ENCODE measurements at places on chromosomes 3 and 15. TPM values are rescaled to one million over a fixed set of nuclear protein-coding genes. Genes with fewer than 3 reads are reported as not detected.

The CFAP92 gene
- total RNA-seq = not detected

The HTR3E gene
- not detected for total RNA-seq

The FANCD2OS gene
- not detected for total RNA-seq

The SCG5 gene
- total RNA-seq = 58.6 TPM

The LXN gene
- 82.9 TPM for total RNA-seq

The OSTN gene
- total RNA-seq = not detected

The ABHD14A gene
- 44.9 TPM for total RNA-seq

The SNTN gene
- not detected for total RNA-seq

The SPATA12 gene
- 0.13 TPM for total RNA-seq

The PP2D1 gene
- not detected for total RNA-seq

The GOLGA8R gene
- total RNA-seq = 0.89 TPM

The IL1RAP gene
- total RNA-seq = 9.6 TPM

The LYZL4 gene
- not detected for total RNA-seq

The ARL14 gene
- not detected for total RNA-seq

The PRR20G gene
- total RNA-seq = not detected

The NPAP1 gene
- total RNA-seq = not detected

The LDHAL6B gene
- not detected for total RNA-seq

The TMEM158 gene
- 20.9 TPM for total RNA-seq

The CPLX3 gene
- total RNA-seq = not detected

The CHST2 gene
- total RNA-seq = 11.1 TPM

The EPHA3 gene
- total RNA-seq = 0.81 TPM

The CRELD1 gene
- total RNA-seq = 37.3 TPM

The RPS27L gene
- total RNA-seq = 120 TPM

The GOLGA6L7 gene
- not detected for total RNA-seq

The ATP13A4 gene
- total RNA-seq = not detected

The ANKRD28 gene
- total RNA-seq = 41.5 TPM

The CAPN3 gene
- total RNA-seq = 1.9 TPM

The STOML1 gene
- 17.2 TPM for total RNA-seq

The ESYT3 gene
- total RNA-seq = 1.6 TPM

The CHCHD4 gene
- 7.7 TPM for total RNA-seq

The SLC6A20 gene
- 2.4 TPM for total RNA-seq

The CACNA2D3 gene
- 0.13 TPM for total RNA-seq

The ATP10A gene
- 28.5 TPM for total RNA-seq

The SUSD5 gene
- total RNA-seq = 2.5 TPM

The IP6K1 gene
- total RNA-seq = 51.1 TPM

The TM4SF18 gene
- total RNA-seq = 0.51 TPM

The SPESP1 gene
- 1.3 TPM for total RNA-seq

The TMOD3 gene
- 28.5 TPM for total RNA-seq

The AMIGO3 gene
- 1.4 TPM for total RNA-seq

The C3orf80 gene
- total RNA-seq = not detected

The EOGT gene
- 31.1 TPM for total RNA-seq

The VPS18 gene
- 48.0 TPM for total RNA-seq

Measured in mesangial cell (primary cell).